ENCODE measurements at places on chromosomes 11 and 22.

GRCh38 chr11:2432628-2433071, 11.7 kb downstream of the TRPM5 start:
- DNase-seq = no peak

DNA sequence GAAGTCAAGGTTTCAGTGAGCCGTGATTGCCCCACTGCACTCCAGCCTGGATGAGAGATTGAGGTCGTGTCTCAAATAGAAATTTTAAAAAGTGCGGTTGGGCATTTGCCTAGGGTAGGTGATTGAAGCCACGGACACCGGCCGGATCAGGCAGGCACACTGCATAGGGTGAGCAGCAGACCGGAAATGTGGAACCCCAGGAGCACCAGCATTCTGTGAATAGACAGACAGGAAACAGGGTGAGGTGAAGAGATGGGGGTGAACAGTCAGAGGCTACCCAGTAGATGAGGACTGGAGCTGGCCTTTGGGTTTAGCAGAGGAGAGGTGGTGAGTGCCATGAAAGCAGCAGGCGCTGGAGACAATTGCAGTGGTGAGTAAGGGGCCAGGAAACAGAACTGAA, 43.5 kb downstream of the PPFIA1 start:
- no peak for DNase-seq

DNA sequence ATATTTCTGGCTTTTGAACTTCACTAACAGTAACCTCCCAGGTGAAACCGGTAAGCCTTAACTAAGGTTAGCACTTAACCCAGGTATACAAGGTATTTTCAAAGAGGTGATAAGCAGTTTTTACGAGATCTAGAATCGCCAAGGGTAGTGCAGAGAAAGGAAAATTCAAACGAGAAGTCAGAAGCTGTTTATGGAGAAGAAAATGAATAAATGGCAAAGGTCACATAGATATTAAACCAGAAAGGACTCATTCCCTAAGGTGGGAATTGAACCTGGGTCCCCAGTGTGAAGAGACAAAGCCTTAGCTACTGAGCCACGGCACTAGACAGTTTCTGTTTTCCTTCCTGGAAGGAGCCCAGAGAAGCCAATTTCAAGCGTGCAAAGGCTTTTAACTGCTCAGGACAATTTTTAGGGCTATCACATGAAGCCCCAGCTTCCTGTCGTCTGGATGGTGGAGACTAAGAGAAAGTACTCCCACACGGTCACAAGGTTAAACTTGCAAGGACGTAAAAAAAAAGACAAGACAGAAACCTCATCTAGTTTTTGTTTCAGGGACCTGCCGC, 5.7 kb upstream of the C1QTNF6 start:
- DNase-seq = no peak

GRCh38 chr11:31340903-31341572, 28.5 kb downstream of the DCDC1 start:
- no peak for DNase-seq

- DNase-seq = no peak
These were observed 238.9 kb downstream of the BRD1 start for GRCh38 chr22:49588739-49589138.

DNA sequence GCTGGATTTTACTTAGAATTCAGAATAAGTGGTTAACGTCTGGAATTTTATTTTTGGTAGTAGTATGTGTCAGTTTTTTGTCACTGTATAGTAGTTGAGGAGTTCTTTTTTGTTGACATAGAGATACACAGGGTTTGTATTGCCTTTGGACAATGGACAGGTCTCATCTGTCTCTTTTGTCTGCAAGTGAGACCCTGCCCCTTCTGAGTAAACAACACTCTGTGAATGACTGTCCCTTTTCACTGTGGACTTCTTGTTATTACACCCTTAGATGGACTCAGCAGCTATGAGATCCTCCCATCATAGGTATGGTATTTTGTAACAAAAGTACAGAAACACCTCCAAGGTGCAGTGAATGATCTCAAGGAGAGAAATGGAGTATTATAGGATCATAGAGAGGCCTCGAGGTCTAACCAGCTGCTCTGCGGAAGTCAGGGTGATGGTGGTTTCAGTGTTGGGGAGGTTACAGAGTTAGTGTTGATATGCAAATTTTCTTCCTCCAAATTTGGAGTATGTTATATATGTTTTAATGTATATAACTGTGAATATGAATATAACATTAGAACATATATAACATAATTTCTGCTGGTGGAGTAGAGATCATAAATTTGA, 7.8 kb downstream of the PPP6R3 start:
- DNase-seq = no peak

DNA sequence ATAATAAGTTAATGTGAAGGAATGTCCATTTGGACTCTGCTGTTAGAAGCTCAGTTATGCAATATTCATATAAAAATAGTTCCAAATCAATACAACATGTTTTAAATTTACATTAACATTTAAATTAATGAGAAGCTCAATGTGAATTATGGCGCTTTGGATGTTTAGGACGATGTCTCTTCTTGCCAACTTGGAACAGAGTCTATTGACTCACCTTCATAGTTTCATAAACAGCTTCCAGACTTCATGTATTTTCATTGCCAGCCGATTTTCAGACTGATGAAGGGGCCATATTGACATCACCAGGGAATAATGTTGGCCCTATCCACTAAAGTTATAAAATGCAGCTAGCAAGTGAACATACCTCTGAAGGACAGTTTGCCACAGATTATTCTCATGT, 1136.2 kb downstream of the LRRC4C start:
- DNase-seq = no peak

DNA sequence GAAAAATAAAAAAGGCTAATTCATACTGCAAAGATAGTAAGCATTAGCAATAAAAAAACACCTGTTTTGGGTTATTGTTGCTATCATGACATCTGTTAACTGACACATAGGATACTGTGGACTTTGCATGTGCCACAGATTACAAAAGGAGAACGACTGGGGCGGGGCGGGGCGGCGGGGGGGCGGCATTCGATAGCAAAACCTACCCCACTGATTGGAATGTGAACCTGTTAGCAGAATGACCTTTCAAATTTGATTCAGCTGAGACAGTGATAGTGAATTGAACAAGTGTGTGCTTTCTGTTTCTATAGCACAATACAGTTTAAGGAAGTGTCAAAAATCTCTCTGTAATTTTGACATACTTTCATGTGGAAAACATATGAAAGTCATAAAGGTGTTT, 14.9 kb downstream of the MMP20 start:
- no peak for DNase-seq

GRCh38 chr11:131906963-131907362, 536.5 kb downstream of the NTM start:
- DNase-seq = no peak

DNA sequence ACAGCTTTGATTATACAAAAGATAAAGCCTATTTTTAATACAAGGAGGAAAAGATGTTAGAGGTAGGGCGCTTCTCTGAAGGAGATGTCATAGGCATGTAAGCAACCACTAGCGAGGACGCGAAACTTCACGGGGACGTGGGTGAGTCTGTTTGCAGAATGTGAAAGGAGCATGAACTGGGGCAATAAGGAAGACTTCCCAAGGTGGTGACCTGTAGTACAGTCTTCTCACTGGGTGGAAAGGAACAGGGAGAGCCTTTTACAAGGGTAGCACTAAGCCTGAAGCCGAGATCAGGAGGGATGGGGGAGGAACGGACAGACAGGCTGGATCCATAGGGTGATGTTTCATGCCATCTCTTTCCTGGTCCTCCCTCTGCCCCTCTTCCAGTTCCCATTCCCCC, 10.0 kb upstream of the MICAL2 start:
- DNase-seq = no peak

- no peak for DNase-seq
These were observed 1.7 kb downstream of the FCHSD2 start for GRCh38 chr11:73140213-73141030.

GRCh38 chr11:10485646-10486045, 30.6 kb downstream of the AMPD3 start:
- no peak for DNase-seq

GRCh38 chr11:27207025-27207650, 155.9 kb downstream of the CCDC34 start:
- no peak for DNase-seq

DNA sequence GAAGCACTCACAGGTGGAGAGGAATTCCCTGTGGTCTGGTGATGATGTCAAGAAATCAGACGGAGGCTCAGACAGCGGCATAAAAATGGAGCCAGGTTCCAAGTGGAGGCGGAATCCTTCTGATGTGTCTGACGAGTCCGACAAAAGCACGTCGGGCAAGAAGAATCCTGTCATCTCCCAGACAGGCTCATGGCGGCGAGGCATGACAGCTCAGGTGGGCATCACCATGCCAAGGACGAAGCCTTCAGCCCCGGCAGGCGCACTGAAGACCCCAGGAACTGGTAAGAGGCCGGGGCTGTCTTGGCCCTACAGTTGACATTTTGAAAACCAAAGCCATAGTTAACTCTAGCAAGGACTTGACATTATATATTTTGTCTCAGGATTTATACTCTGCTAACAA, 116.3 kb downstream of the DBX1 start:
- no peak for DNase-seq

- DNase-seq = no peak
These were observed 296.7 kb upstream of the SYN3 start for GRCh38 chr22:33354928-33355327.

GRCh38 chr22:18971321-18971751, 35.2 kb upstream of the PRODH start:
- DNase-seq = no peak

DNA sequence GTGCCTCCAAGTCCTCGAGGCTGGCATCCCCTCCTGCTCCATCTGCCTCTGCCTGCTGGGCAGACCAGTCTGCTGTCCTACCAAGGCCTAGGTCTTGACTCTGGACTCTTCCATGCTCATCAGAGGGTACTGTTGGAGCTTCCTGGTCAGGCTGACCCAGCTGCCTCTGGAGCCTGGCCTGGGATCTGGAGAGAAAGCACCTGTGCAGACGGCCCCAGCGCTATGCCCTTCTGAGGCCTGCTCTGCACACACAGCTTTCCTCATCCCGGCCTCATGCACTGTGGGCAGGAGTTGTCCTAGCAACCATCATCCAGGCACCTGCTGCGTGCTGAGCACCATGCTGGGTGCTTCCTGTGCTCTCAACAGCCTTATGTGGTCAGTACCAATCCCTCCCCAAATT, 70.8 kb downstream of the CDKN1C start:
- DNase-seq = no peak

GRCh38 chr22:48138427-48138826, 1376.0 kb downstream of the TBC1D22A start:
- no peak for DNase-seq

- DNase-seq = no peak
These were observed 176.6 kb upstream of the ZBED5 start for GRCh38 chr11:11034476-11034875.

DNA sequence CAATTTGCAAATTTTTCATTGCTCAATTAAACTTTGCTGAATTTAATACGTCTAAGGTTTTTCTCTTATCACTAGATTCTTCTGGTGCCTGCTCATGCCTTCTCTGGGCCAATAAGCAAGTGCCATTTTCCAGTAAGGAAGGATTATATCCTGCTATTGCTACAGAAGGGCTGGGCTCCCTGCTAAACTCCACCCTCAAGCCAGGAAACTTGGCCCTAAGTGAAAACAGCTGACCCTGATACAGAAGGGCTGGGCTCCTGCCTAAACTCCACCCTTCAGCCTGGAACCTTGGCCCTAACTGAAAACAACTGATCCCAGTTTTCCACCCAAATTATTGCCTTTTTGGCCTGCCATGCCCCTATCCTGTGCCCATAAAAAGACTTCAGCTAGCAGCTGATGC, 385.3 kb downstream of the DYNC2H1 start:
- no peak for DNase-seq

DNA sequence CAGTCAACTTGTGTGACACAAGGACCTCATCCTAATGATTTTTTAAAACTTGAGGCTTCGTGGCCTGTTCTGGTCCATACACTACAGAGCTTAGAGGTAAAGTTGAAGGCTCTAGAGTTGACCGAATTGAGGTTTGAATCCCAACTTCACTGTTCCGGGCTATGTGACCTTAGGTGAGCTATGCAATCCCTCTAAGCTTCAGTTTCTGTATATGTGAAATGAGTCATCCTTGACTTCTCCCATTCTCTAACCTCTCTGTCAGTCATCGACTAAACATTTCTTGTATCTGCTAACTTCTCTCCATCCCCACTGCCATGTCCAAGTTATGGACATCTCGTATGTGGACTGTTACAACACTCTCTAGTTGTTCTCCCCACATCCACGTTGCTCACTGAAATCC, 178.2 kb upstream of the TMEM45B start:
- DNase-seq = no peak

DNA sequence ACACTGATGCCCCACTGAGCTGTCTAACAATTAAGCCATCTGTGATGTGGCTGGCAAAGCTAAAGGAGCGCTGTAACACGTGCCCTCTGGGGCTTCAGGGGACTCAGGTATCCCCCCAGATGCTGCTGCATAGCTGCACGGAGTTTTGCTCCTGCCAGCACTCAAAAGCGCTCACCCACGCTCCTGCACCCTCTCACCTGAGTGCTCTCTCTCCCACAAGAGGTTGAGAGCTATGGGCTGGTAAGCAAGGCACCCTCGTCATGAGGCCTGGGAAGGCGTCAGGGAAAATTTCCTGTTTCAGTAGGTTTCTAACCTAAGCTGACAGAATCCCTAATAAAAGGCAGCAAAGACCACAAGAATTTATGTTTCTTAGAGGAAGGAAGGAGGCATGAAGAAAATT, 850.3 kb downstream of the OPCML start:
- DNase-seq = no peak

DNA sequence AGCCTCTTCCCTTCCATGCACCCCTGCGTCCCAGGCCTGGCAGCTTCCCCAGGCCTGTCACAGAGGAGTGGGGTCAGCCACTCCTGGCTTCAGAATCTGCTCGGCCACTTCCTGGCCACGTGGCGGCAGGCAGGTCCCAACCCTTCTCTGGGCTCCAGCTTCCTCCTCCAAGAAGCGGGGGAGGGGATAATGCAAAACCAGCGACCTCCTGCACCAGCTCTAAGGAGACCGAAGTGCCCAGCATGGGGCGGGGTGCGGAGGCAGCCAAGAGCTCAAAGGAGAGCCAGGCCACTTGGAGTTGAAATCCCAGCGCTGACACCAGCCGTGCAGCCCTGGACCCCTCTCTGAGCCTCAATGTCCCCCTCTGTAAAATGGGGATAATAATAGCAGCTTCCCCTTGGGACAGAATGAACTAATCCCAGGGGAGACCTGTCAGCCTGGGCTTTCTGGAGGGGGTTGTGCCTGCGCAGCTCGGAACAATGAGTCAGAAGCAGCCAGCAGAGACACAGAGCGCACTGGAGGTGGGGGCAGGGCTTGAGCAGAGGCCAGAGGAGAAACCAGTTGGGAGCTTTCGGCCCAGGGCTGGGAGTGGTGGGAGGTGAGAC, 22.8 kb upstream of the PICK1 start:
- DNase-seq = no peak

- no peak for DNase-seq
These were observed 44.3 kb downstream of the OR4D9 start for GRCh38 chr11:59555601-59556114.

- no peak for DNase-seq
These were observed 50.9 kb downstream of the ISX start for GRCh38 chr22:35116817-35117216.

Data from tibial nerve (tissue), 4 donors.